ENCODE measurements at places on chromosomes 1 and 21. TPM values are rescaled to one million over a fixed set of nuclear protein-coding genes. Genes with fewer than 3 reads are reported as not detected.

The OLFM3 gene
- 3.7 TPM for total RNA-seq

The FCRL4 gene
- not detected for total RNA-seq

The FAM76A gene
- 13.6 TPM for total RNA-seq

The DEPDC1 gene
- 144 TPM for total RNA-seq

DNA sequence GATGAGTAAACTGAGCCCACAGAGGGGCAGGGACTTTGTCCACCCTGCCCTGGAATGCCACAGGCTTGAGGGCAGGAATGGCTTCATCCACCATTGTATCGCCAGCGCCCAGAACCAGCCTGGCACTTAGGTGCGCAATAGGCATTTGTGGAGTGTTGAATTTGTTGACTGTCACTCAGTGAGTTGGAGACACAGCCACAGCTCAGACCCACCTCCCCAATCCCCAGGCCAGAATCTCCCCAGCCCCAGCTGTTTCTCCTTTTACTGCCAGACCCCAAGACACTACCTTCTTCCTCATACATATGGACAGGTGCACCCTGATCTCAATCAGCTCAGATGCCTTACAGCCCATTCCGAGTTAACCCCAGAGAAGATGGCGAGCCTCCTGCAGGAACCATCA is 674.5 kb downstream of the MATN1 start:
- H3K27ac ChIP-seq = no peak overlapping the region
- H3K27me3 ChIP-seq = no peaks in the 10 kb centered on the region
- H3K4me3 ChIP-seq = no peak overlapping the region
- no peak for DNase-seq
- H3K36me3 ChIP-seq = no peaks in the 10 kb centered on the region

GRCh38 chr1:219659684-219660083 is 46.8 kb upstream of the ZC3H11B start:
- no peak overlapping the region for H3K4me3 ChIP-seq
- no peak for DNase-seq
- H3K27me3 ChIP-seq = no peaks in the 10 kb centered on the region

DNA sequence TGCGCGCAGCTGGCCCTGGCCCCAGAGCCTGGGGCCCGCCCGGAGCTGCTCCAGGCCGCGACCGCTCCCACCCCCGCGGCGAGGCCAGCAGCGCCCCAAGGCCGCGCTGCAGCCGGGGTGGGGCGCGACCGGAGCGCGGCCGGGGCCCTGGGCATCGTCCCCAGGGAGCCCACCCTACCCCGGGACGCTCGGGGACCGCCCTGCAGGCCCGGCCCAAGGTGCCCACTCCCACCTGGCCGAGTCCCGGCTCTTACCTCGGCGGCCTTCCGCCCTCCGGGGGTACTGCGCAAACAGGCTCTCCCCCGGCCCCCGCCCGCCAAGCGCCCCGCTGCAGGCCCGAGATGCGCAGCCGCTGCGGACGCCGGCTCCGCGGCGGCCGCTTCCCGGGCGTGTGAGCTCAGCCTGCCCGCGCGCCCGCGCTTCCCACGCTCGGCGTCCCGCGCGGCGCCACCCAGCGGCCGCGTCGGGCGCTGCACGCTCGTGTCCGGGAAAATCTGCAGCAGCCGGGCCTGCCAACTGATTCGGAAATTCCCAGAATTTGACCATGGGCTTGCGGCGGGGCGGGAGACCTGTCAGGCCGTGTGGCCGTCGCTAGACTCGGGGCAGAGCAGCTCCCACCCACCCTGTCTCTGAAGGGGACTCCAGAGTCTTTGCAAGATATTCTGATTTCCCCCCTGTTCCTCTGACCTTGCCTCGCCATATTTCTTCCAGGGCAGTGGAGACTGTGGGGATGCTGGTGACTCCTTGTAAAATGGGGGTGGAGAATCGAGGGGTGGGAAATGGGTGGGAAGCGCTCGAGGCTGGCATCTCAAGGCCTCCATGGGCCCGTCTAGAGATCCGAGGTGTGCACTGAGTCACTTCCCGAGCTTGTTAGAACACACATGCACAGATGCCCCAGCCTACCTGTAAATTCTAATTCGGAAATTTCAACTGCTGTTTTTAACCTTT is 41.9 kb downstream of the CD34 start:
- no peak overlapping the region for H3K27ac ChIP-seq
- DNase-seq = peak; percentile 89
- H3K4me3 ChIP-seq = peak overlapping the region; percentile 82
- H3K4me1 ChIP-seq = no peaks in the 10 kb centered on the region
- peaks cover 38% of the 10 kb centered on the region for H3K27me3 ChIP-seq

- no peak overlapping the region for H3K27ac ChIP-seq
- no peaks in the 10 kb centered on the region for H3K4me1 ChIP-seq
- H3K4me3 ChIP-seq = no peak overlapping the region
These were observed 342.5 kb downstream of the PDE4B start for GRCh38 chr1:66135161-66135560.

DNA sequence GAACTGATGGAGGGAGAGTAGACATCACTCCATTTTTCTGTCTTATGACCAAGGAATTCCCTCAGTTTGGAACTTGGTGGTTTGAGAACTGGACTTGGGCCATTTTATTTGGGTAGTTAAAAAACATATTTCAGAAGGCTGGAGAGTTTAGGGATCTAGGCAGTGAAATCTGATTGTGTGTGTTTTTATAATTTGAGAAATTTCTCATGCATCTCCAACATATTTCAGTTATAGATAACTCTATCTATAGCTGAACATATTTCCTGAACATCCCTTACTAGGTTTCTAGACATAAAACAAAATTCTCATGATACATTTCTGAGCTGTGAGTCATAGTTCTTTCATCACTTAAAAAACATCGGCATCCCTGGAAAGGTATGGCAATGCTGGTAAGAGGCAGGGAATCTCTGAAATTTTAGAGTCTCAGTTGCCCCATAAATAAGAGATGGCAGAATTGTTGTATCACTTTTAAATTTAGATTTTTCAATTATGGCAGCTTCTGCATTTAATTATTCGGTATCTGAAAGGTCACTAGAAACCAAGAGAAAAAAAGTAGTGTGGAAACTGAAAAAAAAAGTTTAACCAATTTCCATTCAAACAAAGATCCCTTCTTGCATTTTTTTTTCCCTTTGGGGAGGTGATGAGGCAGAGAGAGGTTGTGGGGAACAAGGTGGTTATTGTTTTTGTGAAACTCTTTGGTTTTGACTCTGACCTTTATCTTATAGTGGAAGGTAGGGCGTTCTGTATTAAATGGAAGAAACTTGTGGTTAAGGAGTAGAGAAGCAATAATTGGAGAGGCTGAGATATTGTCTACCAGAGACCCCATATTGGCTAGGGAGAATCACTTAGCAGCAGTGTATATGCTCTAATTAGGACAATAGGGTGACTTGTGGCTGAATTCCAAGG is 102.9 kb downstream of the FASLG start:
- no peak for DNase-seq
- no peaks in the 10 kb centered on the region for H3K4me1 ChIP-seq
- H3K27me3 ChIP-seq = no peaks in the 10 kb centered on the region
- H3K36me3 ChIP-seq = no peaks in the 10 kb centered on the region

DNA sequence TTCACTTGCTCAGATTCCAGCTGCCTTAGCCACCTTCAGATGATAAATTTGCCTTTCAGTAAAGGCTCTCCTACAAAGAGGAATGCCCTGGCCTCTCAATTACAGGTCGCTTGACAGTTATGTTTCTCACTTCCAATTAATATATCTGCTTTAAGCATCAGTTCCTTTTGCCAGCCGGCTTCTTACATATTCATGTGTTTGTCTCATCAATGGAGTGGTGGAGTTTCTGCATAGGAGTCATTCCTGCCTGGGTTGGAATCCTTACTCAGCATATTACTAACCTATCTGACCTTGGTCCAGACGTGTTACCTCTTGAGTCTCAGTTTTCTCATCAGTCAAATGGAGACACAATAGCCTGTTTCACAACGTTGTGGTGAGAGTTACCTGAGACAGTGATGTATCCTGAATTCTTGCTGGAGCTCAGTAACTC is 9.4 kb upstream of the SESN2 start:
- no peak for DNase-seq
- H3K27me3 ChIP-seq = no peaks in the 10 kb centered on the region
- no peak overlapping the region for H3K4me3 ChIP-seq
- H3K36me3 ChIP-seq = no peaks in the 10 kb centered on the region
- no peak overlapping the region for H3K27ac ChIP-seq
- H3K4me1 ChIP-seq = peaks cover 20% of the 10 kb centered on the region

GRCh38 chr1:43620956-43621355 is 29.0 kb upstream of the KDM4A start:
- no peaks in the 10 kb centered on the region for H3K36me3 ChIP-seq
- no peak for DNase-seq
- H3K4me1 ChIP-seq = no peaks in the 10 kb centered on the region
- no peak overlapping the region for H3K27ac ChIP-seq
- H3K27me3 ChIP-seq = no peaks in the 10 kb centered on the region
- H3K4me3 ChIP-seq = no peak overlapping the region

GRCh38 chr1:167344112-167344511 is 123.4 kb downstream of the POU2F1 start:
- H3K36me3 ChIP-seq = no peaks in the 10 kb centered on the region
- H3K27me3 ChIP-seq = no peaks in the 10 kb centered on the region
- peaks cover 16% of the 10 kb centered on the region for H3K4me1 ChIP-seq
- H3K27ac ChIP-seq = no peak overlapping the region
- no peak for DNase-seq

DNA sequence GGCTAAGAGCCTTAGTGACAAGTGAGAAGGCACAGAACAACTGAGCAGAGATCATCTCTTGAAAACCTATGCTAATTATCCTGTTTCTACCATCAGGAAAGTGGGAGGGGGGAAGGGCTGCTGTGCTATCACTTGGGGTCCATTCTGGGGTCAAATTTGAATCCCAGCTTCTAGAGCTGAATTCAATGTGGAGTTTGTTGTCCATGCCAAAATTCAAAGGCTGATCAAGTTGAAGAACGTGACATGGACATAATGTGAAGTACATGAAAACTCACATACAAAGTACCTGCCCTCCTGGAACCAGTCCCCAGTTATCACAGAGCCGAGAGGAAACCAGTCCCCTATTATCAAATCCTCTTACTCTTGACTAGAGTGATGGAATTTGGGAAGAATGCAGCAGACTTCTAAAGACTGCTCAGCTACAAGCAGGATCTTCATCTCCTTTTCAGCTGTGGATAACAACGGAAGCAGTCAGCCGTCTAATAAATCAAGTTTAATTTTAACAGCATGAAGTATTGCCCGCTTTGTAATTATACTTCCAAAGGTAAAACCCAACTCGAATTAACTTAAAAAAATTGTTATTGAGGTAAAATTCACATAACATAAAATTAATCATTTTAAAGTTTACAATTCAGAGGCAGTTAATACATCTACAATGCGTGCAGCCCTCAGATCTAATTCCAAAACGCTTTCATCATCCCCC is 78.3 kb downstream of the SLC45A1 start:
- DNase-seq = peak; percentile 76
- peak overlapping the region; percentile 21 for H3K4me3 ChIP-seq
- H3K27me3 ChIP-seq = no peaks in the 10 kb centered on the region
- peak overlapping the region; percentile 78 for H3K27ac ChIP-seq

DNA sequence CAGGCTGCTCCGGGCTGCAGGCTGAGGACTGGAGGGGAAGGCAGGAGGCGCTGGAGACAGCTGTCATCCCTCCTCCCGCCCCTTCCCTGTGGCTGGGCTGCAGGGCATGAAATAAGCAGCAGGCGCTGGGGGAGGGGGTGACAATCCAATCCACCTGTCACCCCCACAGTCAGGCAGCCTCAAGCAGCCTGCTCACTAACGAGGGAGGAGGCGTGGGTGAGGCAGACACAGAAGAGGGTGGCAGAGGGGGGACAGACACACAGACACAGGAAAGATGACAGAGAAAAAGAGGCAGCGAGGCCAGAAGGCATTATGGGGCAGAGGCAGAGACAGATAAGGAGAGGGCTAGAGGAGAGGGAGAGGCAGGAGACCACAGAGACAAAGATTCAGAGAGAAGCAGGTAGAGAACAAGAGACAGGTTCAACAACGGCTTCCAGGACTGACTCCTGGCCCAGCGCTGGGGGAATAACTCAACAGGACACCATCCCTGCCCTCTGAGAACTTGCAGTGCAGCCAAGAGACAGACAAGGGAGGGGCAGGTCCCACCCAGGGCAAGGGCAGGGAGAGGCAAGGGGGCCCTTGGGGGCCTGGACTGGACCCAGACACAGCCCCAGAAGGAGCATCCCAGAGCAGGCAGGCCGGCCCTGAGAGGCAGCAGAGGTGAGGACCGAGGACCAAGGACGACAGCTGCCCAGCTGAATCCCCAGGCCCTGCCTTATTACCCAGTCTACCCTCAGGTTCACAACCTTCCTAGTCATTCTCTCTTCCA is 11.2 kb downstream of the MEF2D start:
- H3K36me3 ChIP-seq = no peaks in the 10 kb centered on the region
- H3K27me3 ChIP-seq = no peaks in the 10 kb centered on the region
- H3K27ac ChIP-seq = no peak overlapping the region
- no peak overlapping the region for H3K4me3 ChIP-seq
- DNase-seq = peak; percentile 77

DNA sequence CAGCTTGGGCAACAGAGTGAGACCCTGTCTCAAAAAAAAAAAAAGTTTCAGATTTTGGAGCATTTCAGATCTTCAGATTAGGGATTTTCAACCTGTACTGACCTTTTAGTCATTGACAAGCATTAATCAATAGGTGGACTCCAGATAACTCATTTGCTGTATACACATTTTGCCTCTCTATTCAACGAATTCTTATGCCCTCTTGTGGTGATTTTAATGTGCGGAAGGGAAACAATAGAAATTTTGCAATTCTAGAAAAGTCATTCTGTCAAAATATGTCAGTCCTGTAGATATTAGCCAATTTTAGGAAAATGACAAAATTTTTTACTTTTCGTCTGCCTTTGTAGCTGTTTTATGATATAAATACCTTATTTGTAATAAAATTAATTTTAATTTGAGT is 11.6 kb upstream of the OR2G2 start:
- H3K4me3 ChIP-seq = no peak overlapping the region
- no peak overlapping the region for H3K27ac ChIP-seq
- H3K4me1 ChIP-seq = no peaks in the 10 kb centered on the region
- no peak for DNase-seq

DNA sequence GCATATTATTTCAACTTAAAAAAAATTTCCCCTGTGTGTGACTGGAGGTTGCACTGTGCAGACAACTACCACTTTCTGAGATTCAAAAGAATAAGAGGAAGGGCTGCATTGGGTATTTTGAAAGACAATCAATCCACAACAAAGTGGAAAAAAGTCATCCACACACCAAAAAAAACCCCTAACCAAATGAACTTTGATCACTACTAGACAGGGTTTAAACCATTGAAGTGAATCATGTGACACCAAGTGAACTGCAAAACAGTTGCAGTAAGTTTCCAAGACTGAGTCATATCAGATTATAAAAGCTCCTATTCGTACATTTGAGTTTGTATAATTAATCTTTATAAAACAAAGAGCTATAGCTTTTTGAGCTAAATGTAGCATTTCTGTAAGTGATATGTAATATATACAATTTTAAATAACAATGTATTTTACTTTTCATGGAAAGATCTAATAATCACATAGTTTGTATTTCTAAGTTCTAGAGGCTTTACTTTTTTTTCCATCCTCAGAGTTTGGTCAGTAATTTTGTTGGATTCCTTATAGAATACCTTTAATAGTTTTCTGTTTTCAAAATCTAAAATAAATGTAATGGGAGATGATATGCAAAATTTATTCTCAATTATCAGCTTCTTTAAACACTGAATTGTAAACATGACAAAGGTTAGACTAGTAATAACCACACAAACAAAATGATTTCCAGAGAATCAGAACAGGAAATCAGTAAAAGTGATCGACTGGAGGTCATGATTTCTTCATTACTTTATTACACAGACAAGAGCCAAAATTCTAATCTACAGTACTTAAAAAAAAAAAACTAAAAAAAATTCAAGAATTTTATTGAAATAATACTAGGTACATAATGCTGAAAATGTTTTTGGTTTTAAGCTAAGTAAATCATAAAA is 50.5 kb upstream of the GFI1 start:
- H3K36me3 ChIP-seq = no peaks in the 10 kb centered on the region
- no peaks in the 10 kb centered on the region for H3K27me3 ChIP-seq
- no peak overlapping the region for H3K4me3 ChIP-seq
